ENCODE measurements at places on chromosomes 16 and 17. TPM values are rescaled to one million over a fixed set of nuclear protein-coding genes. Genes with fewer than 3 reads are reported as not detected.

KRTAP9-2 gene
- not detected for total RNA-seq

SLFN14 gene
- total RNA-seq: not detected

NT5M gene
- total RNA-seq: 9.9 TPM

PGS1 gene
- 28.8 TPM for total RNA-seq

MRPL58 gene
- total RNA-seq: 74.1 TPM

PTX4 gene
- not detected for total RNA-seq

KRTAP4-6 gene
- total RNA-seq: not detected

KRTAP4-4 gene
- not detected for total RNA-seq

CCL3 gene
- total RNA-seq: not detected

HCRT gene
- total RNA-seq: not detected

FBXL16 gene
- total RNA-seq: 1.5 TPM

NPIPB9 gene
- total RNA-seq: 1.8 TPM

SLC16A6 gene
- 0.76 TPM for total RNA-seq

HOXB8 gene
- total RNA-seq: 7.2 TPM

C1QTNF1 gene
- total RNA-seq: 39.2 TPM

OTOA gene
- total RNA-seq: not detected

All from A549 treated with DMSO at 1 μM for 4 hours (cell line).